ENCODE measurements at places on chromosomes 3 and 15. TPM values are rescaled to one million over a fixed set of nuclear protein-coding genes. Genes with fewer than 3 reads are reported as not detected.

Gene IL5RA
- not detected for total RNA-seq

Gene SPESP1
- total RNA-seq = 7.6 TPM

Gene C3orf49
- not detected for total RNA-seq

Gene ZNF774
- total RNA-seq = 4.7 TPM

Gene LARP6
- total RNA-seq = 50.6 TPM

Gene ECE2
- total RNA-seq = not detected

Gene SMCO1
- total RNA-seq = 73.0 TPM

Gene IL17RD
- total RNA-seq = 9.6 TPM

Gene PCSK6
- 28.6 TPM for total RNA-seq

Gene ZNF502
- total RNA-seq = 3.4 TPM

Gene SSUH2
- total RNA-seq = 1.1 TPM

Gene SEMA6D
- total RNA-seq = 12.4 TPM

Gene MNS1
- total RNA-seq = 1.4 TPM

Gene HRG
- not detected for total RNA-seq

Gene EBLN2
- total RNA-seq = 0.99 TPM

Gene TLR9
- 0.66 TPM for total RNA-seq

Gene MYO5C
- total RNA-seq = 2.9 TPM

Gene ACKR4
- total RNA-seq = 5.2 TPM

Gene NUP210
- 2.8 TPM for total RNA-seq

Gene PTX3
- total RNA-seq = 0.52 TPM

Gene CCR9
- total RNA-seq = not detected

Gene COL6A6
- total RNA-seq = 2.1 TPM

Gene PIK3R4
- 13.8 TPM for total RNA-seq

Gene SV2B
- 2.8 TPM for total RNA-seq

Gene EIF4E3
- 48.9 TPM for total RNA-seq

Gene EID1
- 227 TPM for total RNA-seq

Gene WDR49
- total RNA-seq = 3.7 TPM

Gene GOLGA6D
- not detected for total RNA-seq

Gene SPCS1
- 85.8 TPM for total RNA-seq

Gene FEZF2
- total RNA-seq = not detected

Gene TF
- total RNA-seq = 1.3 TPM

Gene CEP63
- total RNA-seq = 34.7 TPM

Gene GDPGP1
- total RNA-seq = 15.5 TPM

All from left ventricle myocardium inferior (tissue), 1 donor.